SK-MEL-5 (cell line): ENCODE measurements at places on chromosomes 13 and 19. TPM values are rescaled to one million over a fixed set of nuclear protein-coding genes. Genes with fewer than 3 reads are reported as not detected.

DNA sequence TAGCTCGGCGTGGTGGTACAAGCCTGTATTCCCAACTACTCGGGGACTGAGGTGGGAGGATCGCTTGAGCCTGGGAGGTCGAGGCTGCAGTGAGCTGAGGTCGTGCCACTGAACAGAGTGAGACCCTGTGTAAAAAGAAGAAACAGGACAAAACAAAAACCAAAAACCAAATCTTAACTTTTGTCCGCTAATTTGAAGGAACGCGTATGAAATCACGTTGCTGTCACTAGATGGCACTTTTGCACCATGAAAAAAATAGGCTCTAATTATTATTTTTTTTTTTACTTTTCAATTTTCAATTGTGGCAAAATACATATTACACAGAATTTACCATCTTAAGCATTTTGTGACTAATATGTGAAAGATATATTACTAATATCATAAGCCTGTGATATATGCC is 17.6 kb upstream of the ZNF835 start:
- DNase-seq, result no peak

GRCh38 chr13:24360106-24360505 is 50.7 kb downstream of the C1QTNF9 start:
- DNase-seq, result no peak

- peak; percentile 94 for DNase-seq
These were observed 25.7 kb upstream of the MTUS2 start for GRCh38 chr13:28794396-28794795.

DNA sequence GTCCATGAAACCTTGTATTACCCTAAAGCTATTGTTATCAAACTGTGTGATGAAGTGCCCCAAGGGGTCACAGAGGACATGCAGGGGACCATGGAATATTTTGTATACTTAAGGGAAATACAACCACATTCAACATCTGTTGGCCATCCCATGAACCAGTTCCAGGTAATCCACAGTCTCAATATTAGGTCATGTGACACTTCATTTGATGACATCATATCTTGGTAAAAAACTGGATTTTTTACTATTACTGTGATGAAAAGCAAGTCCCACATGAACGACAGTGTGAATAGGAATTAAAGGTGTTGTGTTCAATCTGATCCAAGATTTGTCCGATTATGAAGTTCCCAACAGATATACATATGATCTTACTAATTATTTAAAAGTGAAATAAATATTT is 355.2 kb downstream of the IRS2 start:
- no peak for DNase-seq

GRCh38 chr13:110811008-110811720 is 97.7 kb downstream of the ING1 start:
- no peak for DNase-seq

DNA sequence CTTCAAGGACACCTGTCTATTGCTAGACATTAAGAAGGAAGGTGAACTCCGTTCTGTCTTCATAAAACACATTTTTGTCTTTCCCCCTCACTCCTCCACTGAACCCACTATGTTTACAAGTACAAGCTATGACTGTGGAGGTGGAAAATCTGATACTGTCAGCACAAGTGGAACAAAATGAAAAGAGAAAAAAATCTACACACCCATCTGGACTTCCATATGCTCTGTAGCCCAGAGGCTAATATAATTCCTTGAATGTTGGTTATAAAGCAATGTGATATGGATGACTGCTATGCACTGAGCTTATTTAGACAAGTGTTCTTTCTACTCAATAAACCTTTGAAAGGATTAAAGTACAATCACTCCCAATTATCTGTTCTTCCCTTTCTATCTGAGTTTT is 713.5 kb downstream of the DIAPH3 start:
- DNase-seq, result no peak

DNA sequence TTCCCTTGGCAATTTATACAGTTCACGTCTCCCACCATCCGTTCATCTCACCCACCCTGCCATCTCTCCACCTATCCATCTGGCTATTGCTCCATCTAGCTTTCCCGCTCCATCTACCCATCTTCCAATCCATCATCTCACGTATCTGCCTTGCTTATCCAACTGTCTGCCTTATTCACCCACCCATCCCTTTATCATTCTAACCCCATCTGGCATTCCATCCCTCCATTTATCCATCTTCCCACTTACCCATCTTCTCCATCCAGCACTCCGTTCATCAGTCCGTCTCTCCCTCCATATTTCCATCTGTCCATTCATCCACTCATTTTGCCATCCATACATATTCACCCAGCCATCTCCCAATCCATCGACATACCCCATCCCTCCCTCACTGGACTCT is 10.0 kb downstream of the RPS16 start:
- DNase-seq, result no peak

GRCh38 chr13:113089693-113090414 is 15.7 kb upstream of the F7 start:
- no peak for DNase-seq

- peak; percentile 50 for DNase-seq
These were observed 5.2 kb upstream of the BCAT2 start for GRCh38 chr19:48815870-48816501.

DNA sequence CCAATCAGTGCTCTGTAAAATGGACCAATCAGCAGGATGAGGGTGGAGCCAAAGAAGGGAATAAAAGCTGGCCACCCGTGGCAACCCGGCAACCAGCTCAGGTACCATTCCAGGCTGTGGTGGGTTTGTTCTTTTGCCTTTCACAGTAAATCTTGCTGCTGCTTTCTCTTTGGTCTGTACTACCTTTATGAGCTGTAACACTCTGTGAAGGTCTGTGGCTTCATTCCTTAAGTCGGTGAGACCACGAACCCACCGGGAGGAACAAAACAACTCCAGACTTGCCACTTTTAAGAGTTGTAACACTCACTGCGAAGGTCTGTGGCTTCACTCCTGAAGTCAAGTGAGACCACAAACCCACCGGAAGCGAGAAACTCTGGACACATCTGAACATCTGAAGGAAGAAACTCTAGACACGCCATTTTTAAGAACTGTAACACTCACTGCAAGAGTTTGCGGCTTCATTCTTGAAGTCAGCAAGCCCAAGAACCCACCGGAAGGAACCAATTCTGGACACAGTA is 16.5 kb upstream of the SPACA6 start:
- no peak for DNase-seq

DNA sequence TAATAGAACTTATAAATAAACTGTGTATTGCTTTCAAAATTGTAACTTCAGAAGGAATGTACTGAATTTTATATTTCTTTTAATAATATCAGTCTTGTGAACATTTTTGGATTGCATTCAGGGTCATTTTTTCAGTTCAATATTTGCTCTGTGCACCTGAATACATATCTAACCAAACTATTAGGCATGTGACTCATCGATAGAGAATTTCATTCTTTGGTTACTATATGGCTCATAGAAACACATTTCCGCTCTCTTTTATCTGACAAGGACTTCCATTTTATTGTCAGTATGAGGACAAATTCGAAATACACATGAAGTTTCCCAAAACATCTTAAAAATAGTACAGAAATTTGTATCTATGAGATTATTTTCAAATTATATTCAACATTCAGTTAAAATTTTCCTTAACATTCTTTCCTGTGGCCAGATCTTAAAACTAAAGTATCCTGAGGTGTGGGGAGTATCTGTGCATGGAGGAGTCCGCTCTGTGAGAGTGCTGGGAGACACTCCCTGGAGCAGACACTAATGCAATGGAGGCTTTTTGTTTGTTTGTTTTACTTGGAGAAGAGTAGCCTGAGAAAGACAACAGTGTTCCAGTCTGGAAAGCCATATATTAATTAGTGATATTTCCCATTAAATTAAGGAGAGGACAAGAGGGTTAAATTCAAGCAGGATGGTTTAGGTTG is 483.6 kb downstream of the PCDH20 start:
- no peak for DNase-seq

GRCh38 chr13:47646298-47646697 is 354.8 kb downstream of the SUCLA2 start:
- no peak for DNase-seq

DNA sequence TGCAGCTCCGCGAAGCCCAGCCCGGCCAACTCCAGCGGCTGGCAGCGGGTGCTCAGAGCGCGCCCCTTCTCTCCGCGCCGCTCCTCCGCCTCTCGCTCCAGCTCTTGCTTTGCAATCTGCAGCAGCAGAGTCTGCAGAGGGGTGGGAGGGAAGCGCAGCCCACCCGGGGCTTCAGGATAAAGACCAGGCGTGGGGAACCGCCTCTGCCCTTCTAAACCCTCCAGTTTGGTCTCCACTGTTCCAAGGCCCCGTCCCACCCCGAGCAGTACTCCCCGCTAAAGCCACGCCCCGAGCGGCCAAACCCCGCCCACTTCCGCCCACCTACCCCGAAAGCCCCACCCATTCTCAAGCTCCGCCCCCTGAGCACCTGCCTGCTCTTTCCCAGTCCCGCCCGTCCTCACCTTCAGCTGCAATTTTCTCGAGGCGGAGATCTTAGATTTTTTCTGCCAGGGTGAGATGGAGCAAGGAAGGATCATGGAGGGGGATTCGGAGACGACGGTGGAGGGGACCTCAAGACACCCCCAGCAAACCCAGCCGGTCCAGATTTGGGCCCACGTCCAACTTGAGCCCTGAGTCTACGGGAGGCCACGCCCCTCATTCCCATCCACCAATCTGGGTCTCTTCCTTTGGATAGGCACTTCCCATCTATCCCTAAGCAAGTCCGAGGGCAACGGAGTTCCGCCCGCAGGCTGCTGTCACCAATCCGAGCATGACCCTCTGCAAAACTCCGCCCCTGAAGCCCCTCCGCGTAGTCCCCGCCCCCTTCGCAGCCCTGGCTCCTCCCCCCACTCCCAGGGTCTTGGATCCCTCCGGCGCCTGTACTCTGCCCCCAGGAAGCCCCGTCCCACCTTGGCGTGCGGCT is 1.1 kb downstream of the TNNI3 start:
- peak; percentile 60 for DNase-seq

DNA sequence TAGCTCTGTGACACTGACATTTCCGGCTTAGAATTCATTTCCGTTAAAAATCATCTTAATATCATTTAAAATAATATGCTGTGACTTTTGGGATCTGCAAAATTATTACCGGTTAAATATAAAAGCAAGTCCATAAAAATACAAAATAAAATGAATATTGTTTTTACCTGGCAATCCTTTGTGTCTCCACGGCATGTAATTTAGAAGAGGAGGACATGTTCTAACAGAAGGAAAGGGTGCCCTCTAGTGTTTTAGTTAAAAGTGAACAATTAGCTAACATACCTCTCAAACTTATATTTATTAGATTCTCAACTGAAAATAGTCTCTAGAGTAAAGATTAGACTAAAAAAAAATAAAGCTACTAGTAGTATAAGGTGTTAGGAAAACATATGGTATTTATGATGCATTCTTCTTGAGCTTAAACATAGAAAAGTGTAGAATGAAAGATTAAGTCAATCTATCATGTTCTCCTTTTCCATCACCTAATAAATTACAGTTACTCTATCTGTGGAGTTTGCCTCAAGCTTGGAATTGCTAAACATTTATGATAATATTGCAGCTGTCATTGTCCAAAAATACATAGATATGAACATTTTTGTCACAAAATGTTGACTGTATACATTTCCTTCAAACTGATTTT is 676.7 kb upstream of the SPRY2 start:
- DNase-seq, result peak; percentile 70

DNA sequence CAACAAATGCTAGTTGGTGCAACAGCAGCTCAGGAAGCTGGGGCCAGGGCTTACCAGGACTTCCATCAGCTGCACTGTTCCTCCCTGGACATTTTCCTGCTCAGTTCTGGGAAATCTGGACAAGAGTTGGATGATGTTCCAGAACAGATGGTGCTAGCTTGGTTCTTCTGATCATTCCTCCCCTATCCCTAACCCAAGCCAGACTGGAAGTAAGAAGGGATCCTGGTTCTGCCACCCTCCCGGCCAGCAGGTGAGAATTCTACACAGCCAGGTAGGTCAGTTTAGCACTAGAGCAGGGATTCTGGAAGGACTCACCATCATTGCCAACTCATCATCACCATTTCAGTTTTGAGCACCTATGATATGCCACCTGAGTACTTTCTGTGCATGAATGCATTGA is 30.2 kb downstream of the CACNA1A start:
- DNase-seq, result no peak

- no peak for DNase-seq
These were observed 421 bp downstream of the TNPO2 start for GRCh38 chr19:12723381-12723640.

DNA sequence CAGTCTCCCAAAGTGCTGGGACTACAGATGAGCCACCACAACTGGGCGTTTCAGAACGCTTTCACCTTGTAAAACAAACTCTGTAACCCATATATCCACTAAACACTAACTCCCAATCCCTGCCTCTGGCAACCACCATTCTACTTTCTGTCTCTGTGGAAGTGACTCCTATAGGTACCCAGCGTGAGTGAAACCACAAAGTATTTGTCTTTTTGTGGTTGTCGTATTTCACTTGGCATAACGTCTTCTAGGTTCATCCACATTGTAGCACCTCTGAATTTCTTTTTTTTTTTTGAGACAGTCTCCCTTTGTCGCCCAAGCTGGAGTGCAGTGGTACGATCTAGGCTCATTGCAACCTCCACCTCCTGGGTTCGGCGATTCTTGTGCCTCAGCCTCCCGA is 44.8 kb downstream of the BRD4 start:
- DNase-seq, result no peak

GRCh38 chr19:39265321-39265916 is 2.8 kb upstream of the IFNL2 start:
- DNase-seq, result no peak

DNA sequence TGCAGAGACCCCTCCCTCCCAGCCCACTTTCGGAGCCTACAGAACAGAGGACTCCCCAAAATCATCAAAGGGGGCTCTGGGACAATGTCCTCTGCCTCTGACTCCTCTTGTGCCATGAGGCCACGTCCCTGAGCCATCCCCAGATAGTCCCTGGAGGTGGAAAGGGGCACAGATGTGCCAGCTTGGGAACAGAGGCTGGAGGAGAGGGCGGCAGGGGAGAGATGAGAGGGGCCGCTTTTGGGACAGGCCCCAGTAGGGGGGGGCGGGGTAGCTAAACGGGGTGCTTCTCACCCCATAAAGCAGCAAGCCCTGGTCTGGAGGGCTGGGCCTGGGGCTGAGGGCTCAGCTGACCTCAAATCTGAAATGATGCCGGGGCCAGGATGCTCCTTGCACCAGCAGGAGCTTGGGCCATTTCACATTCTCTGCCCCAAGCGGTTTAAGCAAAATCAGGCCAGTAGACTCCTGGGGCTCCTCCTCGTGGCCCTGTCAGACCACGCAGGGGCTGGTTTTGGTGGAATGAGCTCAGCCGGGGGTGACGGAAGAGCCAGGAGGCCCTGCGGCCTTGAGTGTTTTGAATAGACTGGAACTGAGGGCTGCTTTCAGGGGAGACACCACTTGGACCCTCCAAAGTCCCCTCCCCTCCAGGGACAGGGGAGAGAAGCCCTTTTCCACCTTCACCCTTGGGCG is 27.1 kb downstream of the ONECUT3 start:
- DNase-seq, result peak; percentile 15

The DUS3L gene
- total RNA-seq, result 51.6 and 52.9 TPM in 2 replicates

The TMEM259 gene
- total RNA-seq, result 44.8 and 51.8 TPM in 2 replicates

The FBXO27 gene
- total RNA-seq, result 0.32 and 1.0 TPM in 2 replicates

The ZNF763 gene
- total RNA-seq, result 0.51 and 1.8 TPM in 2 replicates

The PDE4C gene
- 0.26 TPM in 1 of 2 replicates, not detected in the other for total RNA-seq

The MEX3D gene
- total RNA-seq, result 7.9 and 11.6 TPM in 2 replicates

The HNRNPL gene
- total RNA-seq, result 225 and 255 TPM in 2 replicates

The PEAK3 gene
- not detected in 2 replicates for total RNA-seq

The DCLK1 gene
- 35.6 and 39.5 TPM in 2 replicates for total RNA-seq

The SBK2 gene
- total RNA-seq, result not detected in 2 replicates

The SYNE4 gene
- not detected in 2 replicates for total RNA-seq

The BEST2 gene
- not detected in 2 replicates for total RNA-seq
